NCI-H187 treated with DMSO at 0.1 percent for 48 hours (cell line): ENCODE measurements at places on chromosomes 7 and 10.

GRCh38 chr10:117246997-117247671 is 6.2 kb downstream of the SLC18A2 start:
- DNase-seq: no peak

GRCh38 chr7:151497306-151497871 is 22.3 kb downstream of the RHEB start:
- no peak for DNase-seq

GRCh38 chr7:47520406-47520805 is 61.5 kb downstream of the TNS3 start:
- no peak for DNase-seq

GRCh38 chr10:73899423-73899822 is 11.5 kb upstream of the PLAU start:
- DNase-seq: no peak

GRCh38 chr7:152968514-152968913 is 209.0 kb downstream of the ACTR3B start:
- DNase-seq: no peak

GRCh38 chr7:50739744-50740435 is 42.8 kb downstream of the GRB10 start:
- no peak for DNase-seq

- DNase-seq: no peak
Measured at GRCh38 chr10:63206576-63206975, 73.4 kb downstream of the NRBF2 start.

GRCh38 chr7:1224086-1224716 is 8.5 kb upstream of the UNCX start:
- no peak for DNase-seq

- DNase-seq: no peak
Measured at GRCh38 chr10:107059068-107059804, 105.3 kb downstream of the SORCS1 start.

DNA sequence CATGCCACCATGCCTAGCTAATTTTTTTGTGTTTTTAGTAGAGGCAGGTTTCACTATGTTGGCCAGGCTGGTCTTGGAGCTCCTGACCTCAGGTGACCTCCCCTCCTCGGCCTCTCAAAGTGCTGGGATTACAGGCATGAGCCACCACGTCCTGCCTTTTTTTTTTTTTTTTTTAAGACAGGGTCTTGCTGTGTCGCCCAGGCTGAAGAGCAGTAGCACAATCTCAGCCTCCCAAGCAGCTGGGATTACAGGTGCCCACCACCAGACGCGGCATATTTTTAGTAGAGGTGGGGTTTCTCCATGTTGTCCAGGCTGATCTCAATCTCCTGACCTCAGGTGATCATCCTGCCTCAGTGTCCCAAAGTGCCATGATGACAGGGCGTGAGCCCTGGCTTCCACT is 14.4 kb upstream of the SRPK2 start:
- no peak for DNase-seq

GRCh38 chr10:100038561-100039071 is 28.9 kb upstream of the DNMBP start:
- DNase-seq: no peak

GRCh38 chr7:111098011-111098925 is 7.3 kb downstream of the LRRN3 start:
- DNase-seq: no peak
